Fibroblast of skin of left quadriceps (primary cell): ENCODE measurements at places on chromosomes 11 and 22.

- DNase-seq: no peak
Measured at GRCh38 chr11:5514841-5515240, 1.7 kb downstream of the UBQLNL start.

DNA sequence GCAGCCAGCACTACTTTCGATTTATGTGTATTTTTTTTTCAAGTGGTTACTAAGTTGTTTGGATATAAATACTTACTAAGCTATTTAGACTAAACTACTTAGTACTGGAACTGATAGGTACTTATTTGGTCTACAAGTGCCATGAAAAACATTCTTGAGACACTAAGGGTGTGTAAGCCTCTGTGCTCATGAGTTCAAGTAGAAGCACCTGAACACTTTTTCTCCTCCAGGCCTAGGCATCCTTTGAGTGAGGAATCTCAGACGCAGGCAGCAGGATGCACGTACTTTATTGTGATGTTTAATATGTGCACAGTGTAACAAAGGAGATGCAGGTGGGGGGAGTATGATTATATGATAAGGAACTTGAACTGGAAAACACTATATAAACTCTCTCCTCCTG, 7.8 kb downstream of the TESMIN start:
- DNase-seq: no peak

- DNase-seq: no peak
Measured at GRCh38 chr11:70700871-70701270, 302.5 kb downstream of the CTTN start.

DNA sequence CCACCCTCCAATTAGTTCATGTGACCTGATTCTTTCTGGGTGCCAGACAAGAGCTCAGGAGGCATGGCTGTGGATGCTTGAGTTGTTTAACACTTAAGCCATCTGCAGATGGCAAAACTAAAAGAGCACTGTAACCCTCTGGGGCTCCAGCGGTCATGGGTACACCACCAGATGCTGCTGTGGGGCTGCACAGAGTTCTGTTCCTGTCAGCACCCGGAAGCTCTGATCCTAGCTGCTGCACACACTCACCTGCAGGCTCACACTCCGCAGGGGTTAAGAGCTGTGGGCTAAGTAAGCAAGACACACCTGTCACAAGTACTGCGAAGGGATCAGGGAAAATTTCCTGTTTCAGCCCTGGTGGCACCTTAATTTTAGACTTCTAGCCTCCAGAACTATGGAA, 307.8 kb downstream of the C11orf87 start:
- DNase-seq: no peak

DNA sequence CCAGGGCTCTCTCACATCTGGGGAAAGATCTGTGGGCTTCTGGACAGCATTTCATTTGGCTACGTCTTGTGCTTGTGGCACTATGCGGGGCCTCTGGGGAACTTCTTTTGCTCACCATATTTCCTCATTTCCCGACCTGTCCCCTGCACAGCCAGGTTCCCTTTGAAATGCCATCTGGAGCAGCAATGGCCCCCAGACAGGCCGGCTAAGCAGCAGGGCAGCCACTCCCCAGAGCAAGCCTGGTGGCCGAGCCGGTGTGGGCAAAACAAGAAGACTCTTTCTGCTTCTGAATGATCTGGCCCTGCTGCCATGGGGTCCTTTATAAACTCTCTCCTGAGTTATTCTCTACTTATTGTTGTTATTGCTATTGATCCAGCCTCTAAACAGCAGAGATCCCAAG, 190.7 kb upstream of the NECTIN1 start:
- no peak for DNase-seq

DNA sequence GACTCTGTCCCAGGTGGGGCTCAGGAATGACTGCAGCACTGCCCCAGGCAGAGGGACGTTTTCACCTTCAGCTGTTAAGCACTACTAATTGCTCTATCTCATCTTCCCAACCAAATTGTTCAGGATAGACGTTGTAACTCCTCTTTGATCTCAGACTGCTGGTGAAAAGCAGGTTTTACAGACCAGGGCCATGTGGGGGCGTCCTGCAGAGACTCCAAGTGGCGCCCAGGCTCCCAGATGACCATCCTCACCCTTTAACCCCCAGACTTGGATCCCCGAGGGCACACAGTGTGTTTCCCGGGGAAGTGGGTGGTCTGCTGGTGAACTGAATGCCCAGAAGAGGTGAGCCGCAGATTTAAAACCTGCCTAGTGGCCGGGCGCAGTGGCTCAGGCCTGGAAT, 23.9 kb downstream of the FADD start:
- DNase-seq: no peak

GRCh38 chr11:14975252-14975587, 3.1 kb upstream of the CALCA start:
- DNase-seq: no peak

DNA sequence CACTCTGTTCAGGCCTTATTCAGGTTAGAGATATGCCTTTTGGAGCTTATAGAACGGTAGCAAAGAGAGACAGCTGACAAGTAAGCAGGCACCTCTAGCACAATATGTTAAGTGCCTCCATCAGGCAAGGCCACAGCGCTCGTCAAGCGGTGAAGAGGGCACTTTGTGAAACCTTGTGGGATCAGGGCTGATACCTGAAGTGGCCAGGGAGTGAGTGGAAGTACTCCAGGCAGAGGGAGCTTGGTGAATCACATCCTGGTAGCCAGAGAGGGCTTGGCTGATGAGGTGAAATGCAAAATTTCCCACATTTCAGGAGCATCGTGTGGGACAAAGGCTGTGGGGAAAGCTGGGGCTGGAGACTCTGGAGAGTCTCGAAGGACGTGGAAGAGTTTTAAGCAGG, 87.4 kb downstream of the PKNOX2 start:
- no peak for DNase-seq

GRCh38 chr11:22337596-22338485, at the start of gene SLC17A6:
SLC17A6 (plus strand) TSS chr11:22338381; CDS start chr11:22338534, 153 bp downstream.
- peak; percentile 16 for DNase-seq

DNA sequence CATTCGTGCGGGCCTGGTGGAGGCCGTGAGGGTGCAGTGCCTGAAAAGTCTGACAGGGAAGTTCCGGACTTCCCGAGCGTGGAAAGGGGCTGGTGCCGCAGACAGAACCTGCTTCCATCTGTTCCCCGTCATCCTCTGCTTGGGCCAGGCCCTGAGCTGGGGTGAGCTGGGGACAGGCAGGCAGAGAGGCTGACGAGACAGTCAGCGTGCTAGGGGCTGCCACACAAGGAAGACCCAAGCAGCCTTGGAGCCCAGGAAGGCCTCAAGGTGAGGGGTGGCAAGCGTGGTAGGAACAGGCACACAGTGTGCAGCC, 25.5 kb downstream of the NADSYN1 start:
- no peak for DNase-seq

DNA sequence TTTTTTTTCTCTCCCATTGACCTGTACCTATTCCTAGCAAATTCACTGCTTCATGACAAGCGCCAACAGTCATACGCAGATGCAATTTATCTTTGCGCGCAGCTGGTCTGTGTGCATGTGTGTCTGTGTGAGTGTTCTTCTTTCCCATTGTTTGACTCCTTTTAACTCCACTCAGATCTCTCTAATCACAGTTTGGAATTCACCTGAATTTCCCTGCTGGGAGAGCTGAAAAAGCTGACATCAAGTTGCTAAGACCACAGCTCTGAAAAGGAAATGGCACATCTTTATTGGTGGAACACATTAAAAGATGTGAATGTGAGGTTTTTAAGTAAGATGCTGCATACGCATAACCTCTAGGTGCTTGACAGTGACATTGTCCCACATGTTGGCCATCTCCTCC, 187.4 kb upstream of the MTMR2 start:
- DNase-seq: no peak

DNA sequence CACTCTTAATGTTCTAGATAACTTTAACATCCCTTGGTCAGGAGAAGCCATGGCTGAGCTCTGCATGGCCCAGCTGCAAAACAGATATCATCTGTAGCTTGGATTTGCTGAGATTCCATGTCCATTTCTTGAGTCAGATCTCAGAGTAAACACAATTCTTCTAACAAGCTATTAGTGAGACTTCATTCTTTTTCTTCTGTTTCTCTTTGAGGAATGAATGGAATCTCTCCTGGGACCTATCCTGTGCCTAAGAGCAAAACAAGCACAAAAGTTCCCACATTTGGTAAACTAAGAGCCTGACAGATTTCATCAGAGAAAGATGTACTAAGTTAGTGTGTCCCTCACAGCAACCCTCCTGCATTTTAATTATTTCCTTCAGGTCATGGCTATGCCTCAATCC, 142.8 kb downstream of the MAML2 start:
- peak; percentile 95 for DNase-seq

- no peak for DNase-seq
Measured at GRCh38 chr11:3189196-3189843, 24.2 kb upstream of the OSBPL5 start.

DNA sequence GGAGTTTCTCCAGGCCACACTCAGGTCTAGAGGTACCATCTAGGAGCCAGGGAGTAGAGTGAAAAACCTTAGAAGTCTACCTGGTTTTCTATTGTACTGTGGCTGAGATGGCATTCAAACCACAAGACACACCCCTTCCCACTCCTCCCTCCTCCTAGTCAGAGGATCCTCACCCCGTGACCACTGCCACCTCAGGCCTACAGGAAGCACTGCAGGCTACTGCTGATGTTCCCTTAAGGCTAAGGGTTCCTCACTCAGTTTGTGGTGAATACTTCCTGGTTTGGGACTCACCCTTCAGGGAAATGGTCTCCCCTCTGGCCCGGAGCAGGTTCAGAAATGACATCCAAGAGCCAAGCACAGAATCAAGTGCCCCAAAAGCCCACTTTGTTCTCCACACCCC, 1293.9 kb downstream of the JRKL start:
- no peak for DNase-seq

DNA sequence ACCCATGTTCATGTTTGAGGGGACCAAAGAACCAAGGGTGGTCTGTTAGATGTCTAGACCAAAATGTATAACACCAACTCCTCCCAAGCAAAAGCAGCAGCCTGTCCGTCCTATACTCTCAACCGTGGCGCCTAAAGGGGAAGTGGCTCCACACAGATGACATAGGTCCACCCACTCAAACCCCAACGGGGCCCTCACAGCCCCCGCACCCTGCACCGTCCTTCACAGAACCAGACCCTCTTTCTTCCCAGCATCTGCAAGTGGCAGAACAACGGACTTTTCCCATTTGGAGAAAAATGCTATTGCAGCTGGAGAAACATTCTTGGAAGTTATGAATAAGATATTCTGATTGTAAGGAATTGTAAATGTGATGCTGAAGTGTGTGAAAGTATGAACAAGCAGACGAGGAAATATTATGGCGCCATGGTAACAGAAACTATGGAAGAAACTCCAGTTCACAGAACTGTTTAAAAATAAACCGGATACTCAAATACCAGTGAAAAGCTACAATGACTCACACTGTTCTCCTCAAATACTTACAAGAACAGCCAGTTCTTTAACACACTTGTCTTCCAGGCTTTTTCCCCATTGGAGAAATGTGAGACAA, 76.5 kb upstream of the ARFGAP3 start:
- DNase-seq: peak; percentile 85

DNA sequence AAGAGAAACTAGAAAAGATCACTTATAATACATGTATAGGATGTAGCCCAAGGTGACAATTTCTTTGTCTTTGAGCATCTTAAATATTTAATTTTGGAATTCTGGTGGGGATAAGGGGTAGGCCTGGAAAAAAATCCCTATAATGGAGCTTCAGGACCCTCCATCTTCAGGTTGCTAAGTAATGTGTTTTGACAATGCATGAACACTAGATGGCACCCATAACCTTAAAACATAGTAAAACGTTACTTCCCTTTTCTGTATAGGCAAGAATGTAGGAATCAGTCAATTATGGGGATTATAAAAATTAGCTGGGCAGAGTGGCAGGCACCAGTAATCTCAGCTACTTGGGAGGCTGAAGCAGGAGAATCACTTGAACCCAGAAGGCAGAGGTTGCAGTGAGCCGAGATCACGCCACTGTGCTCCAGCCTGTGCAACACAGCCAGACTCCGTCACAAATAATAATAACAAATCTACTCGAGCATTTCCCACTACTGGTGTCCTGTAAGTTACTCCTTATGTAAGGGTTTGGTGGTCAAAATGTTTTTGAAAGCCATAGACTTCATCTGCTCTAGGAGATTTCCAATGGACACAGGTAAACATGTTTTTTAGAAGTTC, 541.9 kb upstream of the CCDC90B start:
- peak; percentile 30 for DNase-seq

DNA sequence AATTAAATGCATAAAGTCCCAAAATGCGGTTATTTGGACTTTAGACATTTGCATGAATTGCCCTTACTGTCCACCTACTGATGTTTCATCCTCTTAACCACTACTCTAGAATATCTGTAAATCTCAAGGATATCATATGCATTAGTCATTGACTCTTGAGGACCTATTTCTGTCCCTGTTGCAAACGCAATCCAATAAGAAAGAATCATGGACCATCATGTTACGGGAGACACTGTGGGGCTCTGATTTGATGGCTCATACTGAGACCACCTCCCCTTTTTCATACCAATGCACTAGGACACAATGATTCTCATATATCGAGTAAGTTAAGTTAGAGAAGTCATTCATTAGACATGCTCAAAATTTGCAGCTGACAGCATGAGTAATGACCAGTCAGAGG, 14.4 kb downstream of the POU2AF2 start:
- peak; percentile 4 for DNase-seq
